MCF 10A (cell line): ENCODE measurements at places on chromosomes 4 and X.
A peak's percentile ranks its signal among the peaks of the same experiment; 100 is the strongest.

DNA sequence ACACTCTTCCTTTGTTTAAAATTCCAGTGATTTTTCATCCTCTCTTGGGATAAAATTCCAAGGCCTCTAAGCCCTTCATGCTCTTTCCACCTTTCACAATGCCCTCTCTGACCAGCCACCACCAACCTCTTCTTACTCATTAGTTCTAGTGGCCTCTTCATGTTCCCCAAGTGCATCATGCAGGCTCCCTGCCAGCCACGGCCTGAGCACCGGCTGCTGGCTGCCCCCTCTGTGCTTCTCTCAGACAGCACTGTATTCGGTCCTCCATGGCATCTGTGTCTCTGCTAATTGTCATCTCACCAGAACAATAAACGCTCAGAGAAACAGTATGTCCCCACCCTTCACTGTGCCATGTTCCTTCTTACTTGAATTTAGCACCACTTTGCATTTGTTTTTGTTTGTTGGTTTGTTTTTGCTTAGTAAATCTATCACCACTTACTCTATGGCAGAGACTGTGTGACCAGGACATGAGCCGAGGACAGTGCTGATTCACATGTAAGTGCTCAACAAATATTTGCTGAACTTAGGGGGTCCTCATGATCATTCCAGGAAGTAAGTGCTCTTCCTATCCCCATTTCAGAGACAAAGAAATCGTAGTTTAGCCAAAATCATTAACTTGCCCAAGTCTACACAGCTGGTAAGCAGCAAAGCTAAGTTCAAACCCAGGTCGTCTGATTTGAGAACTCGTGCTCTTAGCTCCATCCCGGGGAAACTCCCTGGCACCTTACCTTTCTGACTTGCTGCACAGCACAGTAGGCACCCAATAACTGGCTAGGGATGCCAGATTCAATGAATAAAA, 77.1 kb upstream of the UCP1 start:
- DNase-seq, result no peak

DNA sequence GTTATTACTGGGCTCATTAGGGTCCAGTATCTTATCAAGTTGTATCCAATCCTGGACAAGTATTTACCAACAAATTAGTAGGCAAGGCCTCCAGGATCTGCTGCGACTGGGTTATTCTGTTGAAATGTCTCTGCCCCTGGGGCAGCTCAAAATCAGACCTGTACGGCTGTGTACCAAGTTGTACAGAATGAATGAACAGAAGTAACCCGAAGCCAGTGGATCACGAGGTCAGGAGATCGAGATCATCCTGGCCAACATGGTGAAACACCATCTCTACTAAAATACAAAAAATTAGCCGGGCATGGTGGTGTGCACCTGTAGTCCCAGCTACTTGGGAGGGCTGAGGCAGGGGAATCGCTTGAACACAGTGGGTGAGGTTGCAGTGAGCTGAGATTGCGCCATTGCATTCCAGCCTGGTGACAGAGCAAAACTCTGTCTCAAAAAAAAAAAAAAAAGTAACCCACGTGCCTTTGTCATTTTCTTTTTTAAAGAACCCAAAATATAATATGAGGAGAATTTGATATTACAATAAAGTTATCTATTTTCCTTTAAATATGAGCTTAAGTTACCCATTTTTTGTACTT, 127.3 kb downstream of the CBR4 start:
- peak; percentile 64 for DNase-seq

GRCh38 chr4:7649741-7650531, 215.2 kb upstream of the PSAPL1 start:
- peak; percentile 71 for DNase-seq

GRCh38 chrX:109687903-109688302, 45.2 kb downstream of the ACSL4 start:
- DNase-seq, result no peak

DNA sequence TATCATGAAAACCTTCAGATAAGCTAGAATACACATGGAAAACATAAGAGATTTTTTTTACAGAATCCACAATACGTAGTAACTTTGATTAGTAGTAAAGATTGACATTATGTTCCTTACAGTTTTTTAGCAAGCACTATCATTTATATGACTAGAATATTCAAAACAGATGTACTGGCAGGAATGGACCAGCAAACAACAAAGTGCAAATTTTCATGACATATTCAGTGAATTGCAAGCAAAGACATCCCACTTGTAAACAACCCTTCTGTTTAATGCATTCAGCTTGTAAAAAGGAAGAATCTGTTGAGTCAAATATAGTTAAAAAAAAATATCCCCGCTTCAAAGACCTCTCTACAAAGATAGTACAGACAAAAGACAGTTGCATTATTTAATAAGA, 403.7 kb upstream of the TRAM1L1 start:
- DNase-seq, result no peak

DNA sequence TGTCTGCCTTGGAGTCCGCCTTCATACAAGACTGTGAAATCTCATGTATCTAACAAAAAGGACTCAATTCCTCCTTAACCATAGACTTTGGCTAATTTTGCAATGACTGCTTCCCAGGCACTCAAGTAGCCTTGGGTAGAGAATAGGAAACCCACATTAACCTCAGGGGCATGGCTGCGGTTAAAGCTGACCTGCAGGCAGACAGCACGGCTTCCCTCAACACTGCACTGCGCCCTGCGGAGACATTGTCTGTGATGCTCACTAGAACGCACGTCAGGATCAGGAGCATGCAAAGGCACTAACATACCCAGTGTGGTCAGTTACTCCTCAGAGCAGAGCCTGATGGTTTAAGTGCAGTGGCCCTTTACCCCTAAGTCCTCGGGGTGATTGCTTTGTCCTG, 10.3 kb upstream of the GPR143 start:
- no peak for DNase-seq
